D721Med (cell line): ENCODE measurements at places on chromosomes 13 and 19.

DNA sequence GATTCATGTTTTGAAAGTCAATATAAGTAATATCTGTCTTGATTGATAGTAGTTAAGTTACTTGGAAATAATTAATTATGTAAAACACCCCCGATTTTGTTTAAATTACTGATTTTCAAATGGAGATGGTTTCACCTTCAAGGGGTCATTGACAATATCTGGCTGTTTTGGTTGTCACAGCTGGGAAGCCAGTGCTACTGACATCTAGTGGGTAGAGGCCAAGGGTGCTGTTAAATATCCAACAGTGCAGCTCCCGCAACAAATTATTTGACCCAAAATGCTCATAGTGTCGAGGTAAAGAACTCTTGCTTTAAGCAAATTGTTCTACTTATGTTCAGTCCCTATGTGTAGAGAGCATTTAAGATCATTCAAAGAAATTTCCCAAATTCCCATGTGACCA is 50.6 kb upstream of the PCDH20 start:
- no peak for DNase-seq

DNA sequence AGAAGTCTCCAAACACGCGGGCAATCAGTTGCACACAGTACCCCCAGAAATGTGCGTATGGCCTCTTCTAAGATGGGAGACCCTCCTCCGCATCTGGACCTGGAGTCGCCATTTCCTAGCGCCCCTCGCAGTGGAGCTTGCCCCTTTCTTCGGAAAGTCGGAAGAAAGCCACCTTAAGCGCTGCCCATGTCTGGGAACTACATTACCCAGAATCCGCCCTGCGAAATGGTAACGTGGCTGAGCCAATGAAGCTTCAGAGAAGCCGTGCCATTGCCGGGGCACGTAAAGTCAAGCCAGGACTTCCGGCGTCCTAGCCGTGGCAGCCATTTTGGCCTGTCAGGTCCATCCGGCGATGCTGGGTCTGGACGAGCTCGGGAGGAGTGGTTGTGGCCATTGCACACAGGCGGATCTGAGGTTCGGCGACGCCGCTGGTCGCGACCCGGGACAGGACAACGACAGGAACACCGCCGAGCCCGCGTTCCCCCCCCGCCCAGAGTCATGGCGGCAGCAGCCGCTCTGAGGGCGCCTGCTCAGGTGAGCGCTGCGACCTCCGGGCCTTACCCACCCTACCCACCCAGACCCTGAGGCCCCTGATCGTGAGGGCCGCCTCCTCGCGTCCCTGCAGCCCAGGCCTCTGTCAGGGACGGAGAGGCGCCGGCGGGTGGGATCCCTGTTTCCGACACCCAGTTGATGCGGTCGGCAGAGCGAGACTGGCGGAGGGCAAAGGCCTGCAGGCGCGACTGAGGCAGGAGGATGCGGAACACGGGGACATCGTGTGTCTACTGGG is at the start of gene ZNF586:
Gene ZNF586, plus strand, starts transcription at position 332 of the 787 bp plus-strand sequence. Its CDS starts 167 bp downstream, at position 499.
- peak; percentile 94 for DNase-seq

- DNase-seq, result no peak
Observed at GRCh38 chr13:99191336-99191899, 9.2 kb upstream of the UBAC2 start.

- DNase-seq, result no peak
Observed at GRCh38 chr13:48782429-48782840, 128.7 kb downstream of the CYSLTR2 start.

- DNase-seq, result no peak
Observed at GRCh38 chr19:27774827-27775226, 1438.1 kb downstream of the UQCRFS1 start.

DNA sequence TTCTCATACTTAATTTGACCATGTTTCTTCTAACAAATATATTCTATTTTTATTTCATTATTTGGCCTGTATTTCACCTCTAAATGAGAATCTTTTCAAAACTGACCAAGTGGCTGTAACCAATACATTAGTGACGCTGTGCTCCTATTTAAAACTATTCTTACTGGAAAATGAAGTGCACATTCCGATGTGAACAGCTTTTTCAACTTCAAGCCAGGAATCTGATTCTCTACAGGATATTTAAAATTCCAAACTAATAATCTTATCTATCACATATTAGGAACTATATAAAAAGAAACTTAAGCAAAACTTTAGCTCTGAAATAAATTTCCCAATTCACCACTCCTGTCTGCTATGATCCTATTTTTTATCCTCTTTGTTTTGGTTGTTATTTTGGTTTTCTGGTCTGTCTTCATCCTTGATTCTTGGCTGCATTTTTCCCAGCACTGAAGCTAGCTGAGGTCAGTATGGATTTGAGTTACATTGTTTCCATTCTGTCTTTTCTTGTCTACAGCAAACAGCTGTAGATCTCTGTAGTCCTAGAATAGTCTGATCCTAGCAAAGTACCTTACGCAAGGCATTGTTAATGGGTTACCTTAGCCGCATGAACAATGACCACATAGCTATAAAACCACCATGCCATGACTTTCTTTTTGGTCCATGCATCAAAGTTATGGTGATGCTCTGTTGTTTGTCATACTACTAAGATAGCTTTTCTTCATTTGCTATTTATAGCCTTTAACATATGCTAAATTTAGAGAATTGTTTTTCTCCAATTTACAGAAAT is 748.6 kb upstream of the SPRY2 start:
- no peak for DNase-seq

- no peak for DNase-seq
Observed at GRCh38 chr13:99687723-99688397, 186.6 kb downstream of the TM9SF2 start.

GRCh38 chr13:78841358-78841963 is 182.5 kb upstream of the OBI1 start:
- no peak for DNase-seq

DNA sequence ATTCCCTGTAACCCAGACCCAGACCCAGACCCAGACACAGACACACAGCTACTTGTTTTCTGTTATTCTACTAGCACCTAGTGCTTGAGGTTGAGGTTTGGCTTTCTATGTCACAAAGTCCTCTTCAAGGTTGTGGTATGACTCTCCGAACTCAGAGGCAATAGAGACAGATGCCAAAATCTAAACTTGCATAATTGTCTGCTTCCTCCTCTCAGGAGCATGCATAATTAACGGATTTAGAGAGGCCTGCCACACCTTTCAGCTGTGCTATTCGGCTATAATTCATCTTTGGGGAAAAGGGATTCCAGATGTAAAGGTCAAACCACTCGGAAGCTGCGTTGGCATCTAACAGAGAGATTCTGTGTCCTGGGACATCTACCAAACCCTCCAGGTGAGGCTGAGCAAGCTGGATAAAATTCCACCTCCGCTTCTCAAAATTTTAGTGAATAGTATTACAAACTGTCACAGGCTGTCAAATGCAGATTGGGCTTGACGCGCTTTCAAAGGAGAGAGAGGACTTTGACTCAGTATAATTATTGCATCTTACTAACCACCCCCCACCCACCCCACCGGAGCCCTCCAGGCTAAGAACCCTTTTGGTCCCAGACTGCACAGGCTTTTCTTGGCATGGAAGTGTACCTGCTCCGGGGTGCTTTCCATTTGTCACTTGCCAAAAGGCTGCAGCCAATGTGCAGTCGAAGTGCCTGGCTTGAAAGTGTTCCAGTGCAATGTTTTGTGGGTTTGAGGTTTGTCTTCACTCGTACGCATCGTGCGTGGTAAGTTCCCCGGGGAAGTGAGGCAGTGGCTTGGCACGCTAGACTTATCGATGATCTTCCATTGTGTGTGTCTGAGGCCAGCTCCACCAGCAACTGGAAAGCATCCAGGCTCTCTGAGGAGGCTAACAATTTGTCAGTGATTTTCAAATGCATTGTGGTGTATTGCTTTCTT is 194.1 kb downstream of the TDRD3 start:
- DNase-seq, result no peak

GRCh38 chr19:27741236-27741635 is 1471.7 kb downstream of the UQCRFS1 start:
- no peak for DNase-seq

- no peak for DNase-seq
Observed at GRCh38 chr13:73179650-73180274, 121.0 kb downstream of the KLF5 start.

DNA sequence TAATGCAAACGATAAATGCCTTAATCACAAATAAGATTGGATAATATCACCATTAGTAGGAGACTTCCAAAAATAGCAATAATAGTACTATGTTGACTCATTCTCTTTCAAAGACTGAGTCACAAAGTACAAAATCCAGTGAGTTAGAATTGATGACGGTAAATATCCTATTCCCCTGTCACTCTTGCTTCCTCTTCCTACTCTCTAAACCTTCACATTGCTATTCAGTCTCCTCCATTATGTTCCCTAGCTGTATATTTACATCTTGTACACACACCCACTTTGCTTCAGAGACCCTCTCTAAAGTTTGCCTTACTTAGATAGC is 26.3 kb upstream of the INTS6 start:
- no peak for DNase-seq

DNA sequence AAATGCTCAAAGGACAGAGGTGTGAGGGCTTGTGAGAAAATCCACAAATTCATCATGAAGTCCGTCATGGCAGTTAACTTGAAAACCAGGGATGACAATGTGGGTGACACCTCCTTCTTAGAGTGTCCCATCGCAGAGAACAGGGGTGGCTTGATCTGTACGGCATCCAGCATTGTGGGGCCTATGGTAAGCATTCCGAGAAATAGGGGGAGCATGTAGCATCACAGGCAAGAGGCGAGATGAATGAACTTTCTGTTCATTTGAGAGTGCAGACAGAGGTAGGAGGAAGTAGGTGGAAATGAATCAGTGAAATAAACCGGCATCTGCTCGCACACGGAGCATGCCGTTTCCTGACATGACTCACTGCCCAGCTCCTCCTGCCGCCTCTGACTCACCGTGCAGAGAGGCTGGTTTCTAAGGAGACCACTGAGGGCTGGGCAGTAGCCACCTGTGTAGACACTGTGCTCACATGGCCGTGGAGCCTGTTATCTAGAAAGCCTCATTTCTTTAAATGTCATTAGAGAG is 339.0 kb downstream of the RFC3 start:
- no peak for DNase-seq

DNA sequence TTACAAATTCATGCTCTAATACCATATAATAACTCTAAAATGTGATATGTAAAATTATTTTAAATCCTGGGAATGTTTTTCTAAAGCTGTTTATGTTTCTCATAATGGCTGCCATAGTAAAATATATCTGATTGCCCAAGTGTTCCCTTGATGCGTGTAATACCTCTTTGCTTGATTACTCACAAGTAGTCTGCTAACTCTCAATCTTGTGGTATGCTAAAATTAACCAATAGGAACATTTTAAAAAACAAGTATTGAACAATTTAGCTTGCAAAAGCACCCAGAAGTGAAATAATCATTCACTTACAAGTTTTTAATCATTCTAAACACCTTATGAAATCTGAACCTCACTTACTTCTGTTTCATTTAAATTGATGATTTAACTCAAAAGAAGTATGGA is 386.0 kb upstream of the ATXN8OS start:
- no peak for DNase-seq

DNA sequence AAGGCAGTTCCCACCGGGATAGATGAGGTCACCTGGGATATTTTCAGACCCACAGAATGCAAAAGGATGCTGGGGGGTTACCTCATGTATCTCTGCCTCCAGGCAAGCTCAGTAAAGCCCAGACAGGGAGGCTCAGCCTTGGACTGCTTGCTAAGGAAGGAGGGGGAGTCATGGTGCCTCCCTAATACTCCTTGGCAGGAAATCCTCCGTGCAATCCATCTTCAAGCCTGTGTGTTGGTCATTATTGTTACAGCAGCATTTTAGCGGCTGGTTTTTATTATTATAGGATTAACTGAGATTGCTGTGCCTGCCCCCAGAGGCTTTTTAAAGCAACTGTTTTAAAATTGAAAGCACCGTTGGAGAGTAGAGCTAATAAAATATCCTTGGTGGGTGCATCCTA is 188.5 kb upstream of the UBL3 start:
- DNase-seq, result peak; percentile 40

GRCh38 chr13:70080012-70080411 is 27.6 kb upstream of the ATXN8OS start:
- no peak for DNase-seq

DNA sequence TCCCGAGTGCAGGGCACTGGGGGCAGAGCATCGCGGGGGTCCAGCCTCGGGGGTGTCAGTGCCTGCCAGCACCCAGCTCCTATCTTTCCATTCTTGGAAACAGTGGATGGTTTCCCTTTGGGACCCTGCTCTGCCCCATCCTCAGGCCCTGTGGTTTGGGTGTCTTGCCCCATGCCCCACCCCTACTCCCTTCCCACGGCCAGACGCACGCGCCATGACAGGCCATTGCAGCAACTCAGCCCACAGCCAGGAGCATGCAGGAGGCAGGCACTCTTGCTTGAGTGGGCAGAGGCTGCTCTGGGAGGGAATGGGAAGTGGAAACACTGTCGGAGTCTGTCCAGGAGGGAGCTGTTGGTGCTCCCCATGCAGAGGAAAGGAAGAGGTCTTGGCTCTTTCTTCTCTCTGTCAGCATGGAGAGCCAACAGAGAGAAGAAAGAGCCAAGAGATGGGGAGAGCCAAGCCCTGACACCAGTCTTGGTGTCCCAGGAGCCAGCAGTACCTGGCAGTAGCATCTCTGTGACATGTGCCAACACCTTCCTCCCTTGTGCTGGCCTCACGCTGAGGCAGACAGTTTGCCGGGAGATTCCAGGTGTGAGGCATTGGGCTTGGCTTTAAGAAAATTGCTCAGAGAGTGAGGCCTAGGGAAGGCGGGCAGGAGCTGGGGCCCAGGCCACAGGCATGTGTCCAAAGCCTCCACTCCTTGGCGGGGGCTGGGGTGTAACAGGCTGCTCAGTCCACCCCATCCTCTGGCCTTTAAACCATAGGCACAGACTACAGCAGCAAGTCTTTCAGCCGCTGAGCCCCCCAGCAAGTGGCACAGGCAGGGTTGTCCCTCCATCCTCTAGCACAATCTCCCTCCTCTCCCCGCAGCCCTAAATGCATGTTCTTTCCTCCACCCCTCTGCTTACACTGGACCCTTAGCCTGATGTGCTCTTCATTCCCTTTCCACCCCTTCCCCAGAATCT is 86.7 kb upstream of the UQCRFS1 start:
- DNase-seq, result no peak

- peak; percentile 99 for DNase-seq
Observed at GRCh38 chr19:39445196-39446111, at the start of gene SUPT5H. TSS of gene SUPT5H (plus strand) at chr19:39445582. CDS start at chr19:39445891, 309 bp downstream.

- DNase-seq, result no peak
Observed at GRCh38 chr13:113550453-113550852, 34.1 kb upstream of the TFDP1 start.

DNA sequence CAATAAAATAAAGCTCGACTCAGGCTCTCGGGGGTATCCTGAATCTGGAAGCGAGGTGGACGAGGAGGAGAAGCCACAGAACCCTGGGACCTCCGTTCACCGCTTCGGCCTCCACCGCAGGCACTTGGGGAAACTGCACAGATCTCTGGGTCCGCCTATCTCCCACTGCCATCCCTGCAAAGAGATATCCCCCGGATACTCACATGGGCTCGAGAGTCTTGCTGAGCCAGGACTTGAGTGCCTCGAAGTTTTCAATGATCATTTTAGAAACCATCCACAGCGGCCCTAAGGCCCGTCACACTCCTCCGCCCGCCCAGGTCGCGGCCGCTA is 589 bp downstream of the RBM26 start:
- DNase-seq, result no peak

- DNase-seq, result no peak
Observed at GRCh38 chr19:58561373-58562121, 3.1 kb upstream of the UBE2M start.

- no peak for DNase-seq
Observed at GRCh38 chr13:92224052-92224821, 825.8 kb downstream of the GPC5 start.

- DNase-seq, result no peak
Observed at GRCh38 chr19:39740395-39740794, 2.6 kb upstream of the CLC start.

GRCh38 chr19:17348700-17349099 is 11.3 kb downstream of the GTPBP3 start:
- no peak for DNase-seq
